Colonic mucosa (tissue), 4 donors: ENCODE measurements at places on chromosomes 3 and 15. TPM values are rescaled to one million over a fixed set of nuclear protein-coding genes. Genes with fewer than 3 reads are reported as not detected.

The MORC1 gene
- total RNA-seq: not detected

GRCh38 chr3:119302697-119303551 is 8.7 kb downstream of the ARHGAP31 start:
- H3K36me3 ChIP-seq: no peaks in the 10 kb centered on the region
- no peak overlapping the region for H3K27ac ChIP-seq
- no peaks in the 10 kb centered on the region for H3K4me1 ChIP-seq
- no peak for DNase-seq
- no peaks in the 10 kb centered on the region for H3K27me3 ChIP-seq

DNA sequence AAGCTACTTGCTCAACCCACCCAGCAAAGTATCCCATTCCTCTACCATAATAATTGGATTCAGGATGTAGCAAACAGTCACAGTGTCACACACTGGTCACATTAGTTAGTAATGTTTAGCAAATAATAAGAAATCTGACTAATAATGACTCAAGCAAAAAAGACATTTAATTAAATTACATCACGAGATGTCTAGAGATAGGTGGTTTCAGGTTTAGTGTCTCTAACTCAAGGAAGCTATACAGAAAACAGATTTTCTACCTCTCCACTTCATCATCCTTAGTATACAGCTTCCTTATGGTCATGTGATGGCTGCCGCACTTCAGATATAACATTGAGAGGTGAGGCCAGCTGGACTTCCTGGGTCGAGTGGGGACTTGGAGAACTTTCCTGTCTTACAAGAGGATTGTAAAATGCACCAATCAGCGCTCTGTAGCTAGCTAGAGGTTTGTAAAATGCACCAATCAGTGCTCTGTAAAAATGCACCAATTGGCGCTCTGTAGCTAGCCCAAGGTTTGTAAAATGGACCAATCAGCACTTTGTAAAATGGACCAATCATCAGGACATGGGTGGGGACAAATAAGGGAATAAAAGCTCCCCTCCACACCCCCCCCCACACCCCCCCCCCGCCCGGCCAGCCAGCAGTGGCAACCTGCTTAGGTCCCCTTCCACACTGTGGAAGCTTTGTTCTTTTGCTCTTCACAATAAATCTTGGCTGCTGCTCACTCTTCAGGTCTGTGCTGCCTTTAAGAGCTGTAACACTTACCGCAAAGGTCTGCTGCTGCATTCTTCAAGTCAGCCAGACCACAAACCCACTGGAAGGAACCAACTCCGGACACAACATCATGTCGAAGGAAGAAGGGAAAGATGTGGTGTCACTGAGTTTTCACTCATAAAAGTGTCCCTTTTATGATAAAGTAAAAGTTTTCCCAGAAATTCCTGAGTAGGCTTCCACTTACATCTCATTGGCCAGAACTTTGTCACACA is 24.9 kb upstream of the ARPIN start:
- no peak overlapping the region for H3K27ac ChIP-seq
- H3K4me1 ChIP-seq: no peaks in the 10 kb centered on the region
- H3K36me3 ChIP-seq: no peaks in the 10 kb centered on the region
- no peaks in the 10 kb centered on the region for H3K27me3 ChIP-seq
- no peak overlapping the region for H3K4me3 ChIP-seq

DNA sequence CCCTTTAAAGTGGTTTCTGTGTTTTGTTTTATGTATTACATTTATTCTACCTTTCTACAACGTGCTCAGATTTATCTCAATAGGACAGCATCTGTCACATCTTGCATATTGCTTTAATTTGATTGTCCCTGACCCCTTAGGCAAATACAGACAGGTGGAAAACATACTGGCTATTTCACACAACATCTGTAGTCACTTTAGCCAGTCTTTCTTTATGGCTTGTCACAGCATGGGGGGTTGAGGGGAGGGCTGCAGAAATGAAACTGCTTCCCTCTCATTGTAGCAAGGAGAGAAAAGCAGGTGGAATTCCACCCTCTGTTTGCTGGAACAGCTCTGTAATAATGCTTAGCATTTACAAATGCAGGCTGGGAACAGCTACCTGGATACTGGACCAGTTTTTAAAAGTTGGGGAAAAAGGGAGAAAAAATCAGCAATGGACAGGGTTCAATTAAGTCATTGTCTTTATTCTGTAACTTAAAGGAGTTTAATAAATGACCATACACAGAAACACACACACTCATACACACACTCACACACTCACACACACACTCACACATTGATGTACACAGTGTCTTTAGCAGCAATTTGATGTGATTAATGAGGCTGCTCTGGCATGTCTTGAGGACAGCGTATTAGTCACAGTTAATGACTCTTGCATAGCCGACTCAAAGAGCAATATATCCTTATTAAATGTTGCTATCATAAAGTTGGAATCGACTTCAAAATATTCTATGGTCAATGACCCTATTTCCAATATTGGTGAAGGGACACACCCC is 283.7 kb upstream of the GBE1 start:
- no peak for DNase-seq
- H3K4me1 ChIP-seq: no peaks in the 10 kb centered on the region
- H3K36me3 ChIP-seq: no peaks in the 10 kb centered on the region
- H3K4me3 ChIP-seq: no peak overlapping the region
- no peak overlapping the region for H3K27ac ChIP-seq
